ENCODE measurements at places on chromosomes 6 and 20. TPM values are rescaled to one million over a fixed set of nuclear protein-coding genes. Genes with fewer than 3 reads are reported as not detected.

Gene KCNQ2
- total RNA-seq = 6.6 TPM

GRCh38 chr20:53080969-53081871, 109.1 kb downstream of the TSHZ2 start:
- no peak overlapping the region for H3K4me3 ChIP-seq
- H3K27me3 ChIP-seq = no peaks in the 10 kb centered on the region
- no peak for DNase-seq

- no peaks in the 10 kb centered on the region for H3K4me1 ChIP-seq
- no peak overlapping the region for H3K27ac ChIP-seq
These were observed 92.5 kb downstream of the BMP7 start for GRCh38 chr20:57173986-57174385.

Gene UST
- total RNA-seq = 1.7 TPM

Gene LY6G6C
- total RNA-seq = 0.80 TPM
